ENCODE measurements at places on chromosomes 4 and X.

DNA sequence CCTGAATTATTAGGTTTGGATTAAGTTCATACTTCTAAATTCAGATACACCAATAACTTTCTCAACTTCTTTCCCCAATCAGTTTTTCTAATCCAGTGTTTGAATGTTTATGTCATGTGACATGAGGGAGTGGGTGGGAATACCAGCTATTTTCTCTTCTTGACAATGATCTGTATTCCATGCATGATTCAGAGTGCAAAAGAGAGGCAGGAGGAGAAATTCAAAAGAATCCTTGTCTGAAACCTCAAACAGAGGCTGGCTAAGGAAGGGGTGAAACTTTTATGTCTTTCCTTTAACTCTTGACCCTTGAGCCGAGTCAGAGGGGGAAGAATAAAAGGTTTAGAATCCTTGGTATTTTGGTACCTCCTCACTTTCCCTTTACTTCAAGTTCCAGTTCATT lies 544.7 kb downstream of the SPRY1 start:
- DNase-seq = no peak

- no peak for DNase-seq
These were observed 1506.0 kb downstream of the PCDH7 start for GRCh38 chr4:32226204-32226603.

DNA sequence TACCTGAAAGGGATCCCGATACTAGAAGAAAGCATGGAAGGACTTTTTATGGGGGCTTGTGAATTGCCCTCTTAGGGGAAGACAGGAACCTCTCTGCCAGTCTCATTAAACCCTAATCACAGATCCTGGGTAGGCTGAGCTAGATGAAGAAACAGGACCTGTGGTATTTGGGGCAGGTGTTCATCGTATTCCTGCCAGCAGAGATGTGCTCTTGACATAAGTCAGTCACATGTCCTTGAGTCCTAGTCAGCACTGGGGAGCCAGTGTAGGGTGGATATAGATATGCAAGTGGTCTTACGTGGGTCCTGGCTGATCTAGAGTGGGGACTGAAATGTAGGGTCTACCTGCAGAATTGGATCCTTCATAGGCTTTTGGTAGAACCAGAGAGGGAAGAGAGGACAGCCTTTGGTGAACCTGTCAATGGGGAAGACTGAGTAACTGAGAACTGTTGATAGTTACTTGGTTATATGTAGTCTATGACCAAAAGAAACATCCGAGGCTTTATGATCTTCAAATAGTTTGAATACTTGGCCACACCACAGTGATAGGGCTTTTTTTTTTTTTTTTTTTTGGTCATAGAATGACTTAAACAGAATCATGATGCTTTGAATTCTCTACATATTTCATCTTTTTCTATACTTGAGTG lies 63.5 kb upstream of the WDR1 start:
- DNase-seq = no peak

- no peak for DNase-seq
These were observed 9.9 kb upstream of the AKAP14 start for GRCh38 chrX:119885554-119886428.

DNA sequence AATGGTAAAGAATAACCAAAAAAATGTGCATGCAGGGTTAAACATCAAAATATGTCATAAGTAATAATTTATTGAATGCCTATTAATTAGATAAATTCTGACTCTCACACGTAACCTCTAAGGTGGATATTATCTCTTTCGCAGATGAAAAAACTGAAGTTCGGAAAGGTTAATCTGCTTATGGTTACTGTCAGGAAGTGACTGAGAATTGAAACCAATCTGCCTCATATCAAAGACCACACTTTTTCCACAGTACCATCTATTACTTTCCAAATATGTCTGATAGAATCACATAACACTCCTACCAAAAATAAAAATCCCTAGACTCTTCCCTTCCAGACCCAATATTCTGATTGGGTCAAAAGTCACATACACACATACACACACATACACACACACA lies 6.2 kb downstream of the CHIC2 start:
- no peak for DNase-seq

- DNase-seq = no peak
These were observed 150.5 kb upstream of the RXFP1 start for GRCh38 chr4:158371158-158371557.

DNA sequence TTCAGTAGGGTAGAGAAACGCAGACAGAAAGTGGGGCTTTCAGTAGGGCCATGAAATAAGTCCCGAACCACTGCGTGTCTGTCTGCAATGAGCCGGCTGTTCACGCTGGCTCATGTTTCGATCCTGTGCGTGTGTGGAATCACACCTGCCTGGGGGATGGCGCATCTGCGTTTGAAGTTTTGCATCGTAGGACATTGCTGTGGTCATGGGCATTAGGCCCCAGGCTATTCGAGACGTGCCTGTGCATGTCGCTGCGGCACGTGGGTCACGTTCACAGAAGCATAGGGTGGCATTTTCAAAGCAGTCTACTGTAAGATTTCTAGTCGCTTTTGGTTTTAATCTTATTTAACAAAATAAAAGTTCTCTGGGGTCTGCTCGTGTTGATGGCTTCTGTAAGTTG lies 25.5 kb upstream of the HGFAC start:
- DNase-seq = no peak

DNA sequence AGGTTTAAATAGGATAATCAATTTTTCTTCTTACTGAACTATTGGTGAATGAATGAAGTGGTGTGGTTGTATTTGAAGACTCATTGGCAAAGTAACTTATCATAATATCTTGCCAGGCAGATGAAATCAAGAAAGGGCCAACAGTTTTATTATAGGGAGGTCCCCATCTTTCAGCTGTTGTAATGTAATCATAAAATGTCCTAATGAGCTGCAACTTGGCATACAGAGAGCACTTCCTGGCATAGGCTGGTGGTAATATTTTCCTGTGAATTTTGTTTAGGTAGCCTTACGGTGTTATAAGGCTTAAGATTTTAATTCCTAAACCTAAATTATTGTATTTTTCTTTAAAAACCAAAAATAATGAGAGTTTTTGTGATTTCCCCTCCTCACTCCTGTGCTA lies 17.5 kb downstream of the FHIP1A start:
- DNase-seq = no peak

- no peak for DNase-seq
These were observed 9.7 kb upstream of the ANTXR2 start for GRCh38 chr4:80082693-80083092.
